ENCODE measurements at places on chromosomes 12 and 14.

- no peak for DNase-seq
Measured at GRCh38 chr14:68285421-68286179, 466.0 kb downstream of the RAD51B start.

- no peak for DNase-seq
Measured at GRCh38 chr12:10967409-10967808, 19.3 kb downstream of the TAS2R50 start.

GRCh38 chr12:3230758-3231375 lies 153.7 kb downstream of the TSPAN9 start:
- no peak for DNase-seq

- no peak for DNase-seq
Measured at GRCh38 chr12:82524641-82525040, 162.1 kb upstream of the TMTC2 start.

DNA sequence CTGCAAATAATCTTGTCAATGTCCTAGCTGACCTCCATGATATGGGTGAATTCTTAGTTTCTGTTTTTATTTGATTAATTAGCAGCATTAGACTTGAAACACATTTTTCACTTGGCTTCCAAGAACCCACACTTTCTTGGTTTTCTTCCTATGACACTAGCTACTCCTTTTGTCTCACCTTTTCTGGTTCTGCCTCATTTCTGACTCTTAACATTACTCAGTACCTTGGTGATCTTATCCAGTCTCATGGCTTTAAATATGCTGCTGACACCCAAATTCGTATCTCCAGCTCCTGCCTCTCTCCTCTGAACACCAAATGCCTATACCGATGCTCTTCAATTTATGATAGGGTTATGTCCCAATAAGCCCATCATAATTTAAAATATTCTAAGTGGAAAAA lies 32.0 kb upstream of the SSTR1 start:
- DNase-seq, result no peak

GRCh38 chr12:91551927-91552326 lies 369.3 kb upstream of the DCN start:
- DNase-seq, result no peak

- DNase-seq, result no peak
Measured at GRCh38 chr12:39499296-39499695, 56.4 kb upstream of the KIF21A start.

DNA sequence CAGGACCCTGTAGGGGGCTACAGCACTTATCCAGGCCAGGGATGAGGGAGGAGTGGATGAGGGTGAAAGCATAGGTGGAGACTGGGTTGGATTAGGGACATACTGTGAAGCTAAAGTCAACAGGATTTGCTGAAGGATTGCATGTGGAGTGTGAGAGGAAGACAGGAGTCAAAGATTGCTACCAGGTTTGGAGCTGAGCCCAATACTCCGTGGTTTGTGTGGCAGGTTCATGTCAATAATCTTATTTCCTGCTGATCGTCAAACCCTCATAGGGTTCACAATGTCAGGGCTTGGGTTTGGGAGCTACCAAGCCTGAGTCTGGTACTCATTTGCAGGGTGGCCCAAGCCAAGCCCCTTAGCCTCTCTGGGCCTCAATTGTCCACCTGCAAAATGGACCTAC lies 77.1 kb upstream of the PLXNC1 start:
- no peak for DNase-seq

- DNase-seq, result peak; percentile 68
Measured at GRCh38 chr14:90510159-90510558, 113.3 kb downstream of the CALM1 start.

GRCh38 chr14:99872786-99873440 lies 79.7 kb downstream of the EML1 start:
- no peak for DNase-seq

- DNase-seq, result no peak
Measured at GRCh38 chr12:57853864-57854556, 7.5 kb upstream of the CTDSP2 start.

DNA sequence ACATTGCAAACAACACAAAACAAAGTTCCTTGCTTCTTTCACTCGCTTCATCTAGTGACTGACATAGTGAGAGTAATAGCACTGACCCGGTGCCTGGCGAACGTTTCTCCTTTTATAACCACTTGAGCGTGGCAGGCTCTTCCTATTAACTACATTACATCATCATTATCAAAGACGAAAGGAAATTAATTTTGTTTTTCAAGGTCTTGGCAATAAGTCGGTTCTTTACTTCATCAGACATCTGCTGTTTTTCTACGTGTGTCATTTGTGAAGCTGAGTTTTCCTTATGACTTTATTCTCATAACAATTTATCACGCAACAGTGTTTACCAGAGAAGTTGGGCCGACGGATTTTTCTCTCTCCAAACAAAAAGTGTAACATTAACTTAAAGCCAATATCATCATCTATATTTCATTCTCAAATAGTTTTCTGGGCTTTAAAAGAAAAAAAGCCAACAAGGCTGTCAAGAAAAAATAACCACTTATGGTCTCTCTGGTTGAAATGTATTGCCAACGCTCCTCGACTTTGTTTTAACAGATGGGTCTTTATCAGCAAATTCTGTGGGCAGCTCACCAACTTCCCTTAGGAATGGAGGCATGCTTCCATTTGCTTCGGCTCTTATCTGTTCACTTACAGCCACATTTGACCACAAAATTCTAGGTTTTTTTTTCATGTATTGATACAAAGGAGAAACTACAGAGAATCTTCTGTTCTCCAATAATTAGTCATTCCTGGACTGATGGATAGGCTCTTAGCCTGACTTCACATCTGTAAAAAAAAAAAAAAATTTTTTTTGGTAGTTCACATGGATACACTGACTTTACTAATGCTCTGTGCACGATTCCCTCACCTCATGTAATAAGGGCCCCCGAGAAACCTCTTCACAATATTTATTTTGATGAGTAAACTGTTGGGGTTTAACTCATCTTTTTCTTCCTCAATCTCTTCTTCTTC lies 97.1 kb upstream of the CDKN3 start:
- DNase-seq, result no peak

GRCh38 chr12:93526786-93527428 lies 45.6 kb upstream of the SOCS2 start:
- DNase-seq, result no peak

- DNase-seq, result no peak
Measured at GRCh38 chr14:36014236-36014635, 162.3 kb downstream of the PTCSC3 start.

DNA sequence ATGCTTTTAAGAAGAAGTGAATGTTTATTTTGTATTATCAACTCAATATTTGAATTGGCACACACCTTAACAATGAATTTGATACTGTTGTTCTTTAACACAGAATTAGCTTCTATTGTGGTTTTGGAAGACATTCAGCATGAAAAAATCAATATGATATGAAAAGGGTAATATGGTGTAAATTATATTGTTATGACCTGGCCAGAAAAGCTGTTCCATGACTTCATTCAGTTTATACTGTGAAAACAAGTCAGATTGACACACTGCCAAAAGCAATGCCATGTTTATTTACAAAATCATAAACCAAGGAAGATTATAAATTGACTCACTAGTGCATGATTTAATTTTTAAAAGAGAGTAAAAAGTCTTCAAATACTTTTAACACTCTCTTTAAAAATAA lies 851.4 kb upstream of the SEL1L start:
- no peak for DNase-seq

GRCh38 chr12:47400266-47400665 lies 305.6 kb downstream of the RPAP3 start:
- DNase-seq, result no peak

Measured in NCI-H510A (cell line).